ENCODE measurements at places on chromosomes 2 and 18.
A peak's percentile ranks its signal among the peaks of the same experiment; 100 is the strongest.

- no peak for DNase-seq
Observed at GRCh38 chr2:216474925-216475670, 23.5 kb upstream of the RPL37A start.

DNA sequence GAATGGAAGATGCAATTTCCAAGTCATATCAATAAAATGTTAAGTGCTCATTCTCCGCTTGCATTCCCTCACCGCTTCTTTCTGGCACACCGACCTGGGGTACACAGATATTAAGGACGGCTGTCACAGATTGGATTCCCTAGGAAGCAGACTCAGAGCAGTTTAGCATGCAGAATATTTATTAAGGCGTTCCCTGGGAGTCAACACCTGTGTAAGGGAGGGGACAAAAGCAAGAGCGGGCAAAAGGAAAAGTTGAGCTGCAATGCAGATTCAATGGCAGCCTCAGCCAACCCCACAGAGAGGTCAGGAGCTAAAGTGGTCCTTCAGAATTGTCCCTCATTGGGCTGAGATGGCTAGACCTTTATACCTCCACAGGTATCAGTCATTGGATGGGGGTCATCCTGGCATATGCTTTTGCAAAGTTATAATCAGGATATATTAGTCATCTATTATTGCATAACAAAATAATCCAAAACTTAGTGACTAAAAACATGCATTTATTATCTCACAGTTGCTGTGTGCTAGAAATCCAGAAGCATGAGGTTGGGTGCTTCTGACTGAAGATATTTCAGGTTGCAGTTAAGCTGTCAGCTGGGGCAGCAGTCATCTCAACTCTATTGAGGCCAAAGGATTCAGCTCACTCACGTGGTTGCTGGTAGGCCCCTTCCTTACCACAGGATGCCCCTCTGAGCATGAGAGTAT is 27.0 kb upstream of the INO80D start:
- no peak for DNase-seq

GRCh38 chr2:203751685-203752271 is 45.3 kb downstream of the CD28 start:
- DNase-seq = no peak

DNA sequence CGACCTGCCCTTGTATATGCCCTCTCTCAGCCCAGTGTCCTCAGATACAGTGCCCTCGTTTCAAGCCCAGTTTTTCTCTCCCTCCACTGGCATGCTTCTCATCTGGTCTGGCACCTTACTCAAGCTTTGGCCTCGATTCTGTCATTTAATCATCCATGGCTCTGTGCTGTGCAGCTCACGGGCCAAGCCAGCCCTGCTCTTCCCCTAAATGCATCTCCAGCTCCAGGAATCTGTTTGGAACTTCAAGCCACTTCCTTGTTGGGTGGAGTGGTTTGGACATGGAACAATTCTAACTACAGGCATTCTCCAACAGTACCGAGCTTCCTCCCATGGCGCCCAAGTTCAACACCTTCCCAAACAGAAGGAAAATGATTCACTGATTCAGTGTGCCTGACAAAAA is 76.7 kb upstream of the ZNF397 start:
- no peak for DNase-seq

GRCh38 chr2:182897137-182897536 is 30.7 kb upstream of the FRZB start:
- no peak for DNase-seq

DNA sequence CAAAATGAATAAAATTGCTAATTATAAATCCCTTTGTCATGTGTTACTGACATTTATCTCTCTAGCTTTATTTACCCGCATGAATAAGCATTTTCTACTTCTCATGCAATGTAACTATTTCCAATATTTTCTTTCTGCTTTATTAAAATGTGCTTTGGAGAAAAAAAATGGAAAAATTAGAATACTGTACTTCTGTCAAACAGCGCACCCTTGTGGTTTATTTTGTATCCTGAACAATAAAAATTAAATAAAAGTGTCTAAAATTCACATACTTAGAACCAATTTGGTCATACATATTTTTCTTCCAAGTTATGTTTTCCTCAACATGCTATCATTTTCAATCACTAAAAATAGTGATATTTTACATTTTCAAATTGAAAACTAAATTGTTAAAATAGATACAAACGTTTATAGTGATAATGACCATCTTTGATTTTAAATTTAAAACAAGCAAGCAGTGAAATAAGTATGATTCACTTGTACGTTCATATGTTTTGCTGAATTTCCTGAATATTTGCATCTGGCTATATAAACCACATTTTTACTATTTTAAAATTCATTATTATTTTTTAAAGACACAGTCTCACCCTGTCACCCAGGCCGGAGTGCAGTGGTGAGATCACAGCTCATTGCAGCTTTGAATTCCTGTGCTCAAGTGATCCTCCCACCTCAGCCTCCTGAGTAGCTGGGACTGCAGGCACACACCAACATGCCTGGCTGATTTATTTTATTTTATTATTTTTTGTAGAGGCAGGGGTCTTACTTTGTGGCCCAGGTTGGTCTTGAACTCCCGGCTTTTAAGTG is 95.9 kb upstream of the GRB14 start:
- DNase-seq = no peak

DNA sequence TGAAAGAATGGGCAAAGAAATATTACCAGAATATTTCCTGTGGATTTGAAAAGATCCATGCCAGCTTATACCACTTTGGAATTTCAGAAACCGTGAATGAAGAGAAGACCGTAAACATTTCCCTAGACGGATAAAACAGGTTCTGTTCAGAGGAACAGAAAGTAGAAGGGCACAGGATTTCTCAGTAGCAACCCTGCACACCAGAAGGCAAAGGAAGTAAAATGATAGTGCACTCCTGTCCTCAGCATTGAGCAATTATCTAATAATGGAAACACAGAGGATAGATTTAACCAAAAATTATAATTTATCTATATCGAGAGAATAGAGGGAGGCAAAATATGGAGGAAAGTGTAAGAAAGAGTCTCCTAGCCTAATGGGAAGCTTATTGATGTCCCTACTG is 87.0 kb upstream of the ITGA6 start:
- DNase-seq = no peak

DNA sequence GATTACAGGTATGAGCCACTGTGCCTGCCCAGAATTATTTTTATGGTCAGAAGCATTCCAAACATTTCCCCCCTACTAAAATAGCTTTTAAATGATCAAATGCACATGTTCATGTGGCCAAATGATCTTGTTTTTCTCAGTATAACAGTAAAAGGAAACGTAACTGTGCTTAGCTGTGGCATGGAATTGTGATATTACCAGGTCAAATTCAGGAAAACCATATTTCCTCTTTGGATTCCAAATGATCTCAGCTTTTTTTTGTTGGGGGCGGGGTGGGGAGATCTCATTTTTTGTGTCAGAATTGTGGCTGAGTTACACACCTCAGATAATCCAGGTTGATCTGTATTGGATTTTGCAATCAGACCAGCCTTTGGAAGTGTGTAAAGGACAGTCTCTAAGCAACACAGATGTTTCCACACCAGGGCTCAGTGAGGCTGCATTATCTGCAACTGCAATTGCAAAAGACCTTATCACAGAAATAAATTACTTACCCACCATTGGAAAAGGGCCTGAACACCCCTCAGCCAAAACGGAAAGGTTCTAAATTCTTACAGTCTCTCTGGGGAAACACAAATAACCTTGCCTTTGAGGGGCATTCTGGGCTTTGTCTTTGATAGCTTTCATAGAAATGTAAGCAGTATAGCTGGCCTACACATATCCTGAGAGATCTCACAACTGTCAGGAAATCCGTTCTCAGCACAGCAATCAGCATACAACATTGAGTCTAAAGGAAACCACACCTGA is 8.4 kb downstream of the CASP10 start:
- DNase-seq = no peak

GRCh38 chr18:37294951-37295350 is 270.6 kb downstream of the CELF4 start:
- peak; percentile 34 for DNase-seq

- DNase-seq = no peak
Observed at GRCh38 chr2:28465148-28465885, 30.5 kb upstream of the PLB1 start.

DNA sequence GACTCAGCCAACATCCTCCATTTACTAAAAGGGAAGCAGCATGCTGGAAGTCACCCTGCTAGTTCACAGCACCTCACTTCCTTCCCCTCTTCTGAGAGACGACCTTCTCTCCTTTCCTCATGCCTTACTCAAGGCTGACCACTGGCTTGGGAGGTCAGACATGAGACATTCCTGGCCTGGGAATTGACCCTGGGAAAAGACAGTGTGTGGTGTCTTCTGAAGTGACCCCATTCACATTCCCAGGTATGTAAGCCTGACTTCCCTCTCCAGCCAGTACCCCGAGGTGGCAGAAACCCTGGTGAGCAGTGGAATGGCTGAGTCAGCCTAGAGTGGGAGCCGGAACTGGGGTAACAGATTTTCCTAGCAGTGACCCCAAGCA is 92.4 kb downstream of the PLB1 start:
- no peak for DNase-seq

GRCh38 chr2:86037141-86037794 is 68.4 kb downstream of the POLR1A start:
- DNase-seq = peak; percentile 52

- DNase-seq = no peak
Observed at GRCh38 chr2:201132518-201132917, 16.6 kb downstream of the CFLAR start.

- no peak for DNase-seq
Observed at GRCh38 chr2:202726070-202726469, 91.3 kb downstream of the FAM117B start.

DNA sequence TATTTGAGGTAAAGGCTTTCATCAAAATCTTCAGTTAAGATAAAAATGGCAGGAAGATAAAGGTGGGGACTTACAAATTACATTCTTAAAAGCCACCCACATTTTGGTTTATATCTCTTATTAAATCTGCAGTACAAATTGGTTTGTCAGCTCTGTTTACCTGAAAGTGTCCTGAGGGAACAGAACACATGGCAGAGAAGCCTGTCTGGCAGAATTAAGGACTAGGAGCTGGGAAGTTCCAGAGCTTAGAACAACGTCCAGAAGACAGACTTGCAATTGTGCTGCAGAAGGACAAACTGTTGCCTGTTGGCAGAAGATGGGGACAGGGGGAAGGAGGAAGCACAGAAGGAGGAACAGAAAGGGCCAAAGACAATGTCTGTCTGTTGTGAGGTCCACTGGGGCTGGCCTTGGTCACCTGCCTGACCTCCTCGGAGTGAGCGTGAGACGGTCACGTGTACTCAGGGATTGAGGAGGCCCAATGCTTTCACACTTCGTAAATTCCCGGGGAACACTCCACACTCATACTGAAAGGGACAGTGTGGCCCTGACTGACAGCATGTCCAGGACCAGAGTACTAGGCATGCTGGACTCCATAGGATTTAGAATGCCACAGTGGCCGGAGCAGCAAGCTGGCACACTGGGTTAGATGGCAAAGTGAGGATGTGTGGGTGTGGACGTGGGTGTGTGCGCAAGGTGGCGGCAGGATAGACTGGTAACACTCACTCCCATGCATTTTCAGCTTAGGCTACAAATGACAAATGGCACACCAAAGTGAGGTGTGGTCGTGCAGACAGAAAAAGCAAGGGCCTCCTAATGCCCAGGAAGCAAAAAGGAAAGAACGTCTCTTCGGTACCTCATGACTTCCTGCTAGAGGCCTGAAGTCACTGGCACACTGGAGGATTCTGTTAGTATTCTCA is 210.9 kb upstream of the REV1 start:
- no peak for DNase-seq

- DNase-seq = no peak
Observed at GRCh38 chr18:6553234-6553900, 138.7 kb upstream of the L3MBTL4 start.

DNA sequence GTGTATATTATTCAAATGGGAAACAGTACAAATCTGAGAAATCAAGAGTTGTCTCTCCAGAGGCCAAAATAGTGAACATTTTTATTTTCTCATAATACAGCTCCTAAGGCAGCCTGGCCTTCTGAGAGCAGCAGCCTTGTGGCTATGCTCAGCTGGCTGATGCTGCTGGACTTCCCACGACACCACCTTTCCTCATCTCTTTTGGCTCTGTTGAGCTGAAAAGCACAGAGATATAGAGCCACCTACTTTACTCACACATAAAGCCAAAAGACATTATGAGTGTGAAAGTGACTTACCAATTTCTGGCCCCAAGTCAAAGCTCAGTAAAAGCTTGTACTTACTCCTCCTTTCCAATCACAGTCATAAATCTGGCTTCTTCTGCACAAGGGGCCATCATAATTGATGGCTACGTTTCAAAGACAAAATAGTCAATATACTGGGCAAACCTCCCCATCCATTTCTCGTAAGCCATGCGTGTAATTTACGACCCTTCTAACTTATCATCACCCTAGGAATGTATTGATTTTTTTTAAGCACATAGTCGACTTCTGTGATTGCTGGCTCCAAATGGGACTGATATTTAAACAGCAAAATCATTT is 18.6 kb upstream of the REG3A start:
- no peak for DNase-seq

Measured in colonic mucosa (tissue), 4 donors.